ENCODE measurements at places on chromosomes 7 and 10.

DNA sequence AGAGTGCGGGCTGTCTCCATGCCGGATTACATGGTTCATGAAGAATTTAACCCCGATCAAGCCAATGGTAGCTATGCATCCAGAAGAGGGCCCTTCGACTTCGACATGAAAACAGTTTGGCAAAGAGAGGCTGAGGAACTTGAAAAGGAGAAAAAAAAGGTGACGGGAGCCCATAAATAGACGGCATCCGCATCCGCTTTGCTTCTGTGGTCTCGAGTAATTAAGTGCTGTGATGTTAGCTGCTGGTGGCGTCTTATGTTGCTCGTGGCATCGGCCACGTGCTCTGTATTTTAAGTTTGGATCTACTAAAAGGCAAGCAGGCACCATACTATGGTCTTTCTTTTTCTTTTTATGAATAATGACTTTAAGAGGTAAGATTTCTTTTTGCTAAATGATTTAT is 11.1 kb downstream of the C7orf57 start:
- DNase-seq = no peak

DNA sequence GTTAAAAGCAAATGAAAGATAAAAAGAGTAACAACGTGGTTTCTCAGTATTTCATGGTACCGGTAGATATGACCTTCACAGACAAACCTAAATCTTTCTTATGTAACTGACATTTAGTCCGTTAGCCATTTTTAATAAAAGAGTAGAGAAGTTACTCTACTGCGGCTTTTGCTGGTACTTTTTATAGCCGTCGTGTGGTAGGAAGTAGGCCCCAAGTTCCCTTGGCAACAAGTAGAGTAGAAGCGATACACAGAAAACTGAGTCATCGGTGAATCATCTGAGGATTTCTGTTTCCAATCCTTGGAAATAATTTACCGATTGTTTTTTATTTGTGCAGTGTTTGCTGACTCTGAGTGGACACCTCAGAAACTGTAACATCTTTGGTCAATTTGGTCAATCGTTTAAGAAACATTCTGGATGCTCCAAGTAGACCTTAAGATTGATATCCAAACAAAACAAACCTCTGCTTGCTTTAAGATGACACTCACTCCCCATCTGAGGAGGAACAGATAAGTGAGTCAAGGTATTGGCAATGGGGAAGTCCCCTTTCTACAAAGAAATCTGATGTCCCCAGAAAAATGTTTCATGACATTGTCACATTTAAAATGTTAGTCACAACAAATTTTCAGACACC is 63.9 kb upstream of the AHR start:
- DNase-seq = peak; percentile 65

GRCh38 chr7:19030281-19030680 is 87.2 kb downstream of the TWIST1 start:
- DNase-seq = no peak

- DNase-seq = no peak
These were observed 210.1 kb downstream of the TNS3 start for GRCh38 chr7:47371733-47372368.

GRCh38 chr7:108598914-108599580 is 29.4 kb downstream of the DNAJB9 start:
- DNase-seq = no peak

DNA sequence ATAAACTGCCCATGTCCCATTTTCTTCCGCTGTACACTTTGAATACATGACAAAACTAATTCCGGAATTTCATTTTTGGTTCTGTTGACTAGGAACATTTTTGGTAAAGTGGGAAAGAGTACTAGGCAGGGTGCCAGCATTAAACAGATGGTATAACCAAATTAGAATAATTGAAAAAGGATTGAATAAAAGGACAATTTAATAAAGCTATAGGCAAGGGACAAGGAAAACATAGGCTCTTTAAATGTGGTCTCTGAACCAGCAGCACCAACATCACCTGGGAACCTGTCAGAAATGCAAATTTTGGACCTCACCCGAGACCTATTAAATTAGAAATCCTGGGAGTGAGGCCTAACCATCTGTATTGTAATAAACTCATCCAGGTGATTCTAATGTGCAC is 376.9 kb downstream of the LRRTM3 start:
- no peak for DNase-seq

DNA sequence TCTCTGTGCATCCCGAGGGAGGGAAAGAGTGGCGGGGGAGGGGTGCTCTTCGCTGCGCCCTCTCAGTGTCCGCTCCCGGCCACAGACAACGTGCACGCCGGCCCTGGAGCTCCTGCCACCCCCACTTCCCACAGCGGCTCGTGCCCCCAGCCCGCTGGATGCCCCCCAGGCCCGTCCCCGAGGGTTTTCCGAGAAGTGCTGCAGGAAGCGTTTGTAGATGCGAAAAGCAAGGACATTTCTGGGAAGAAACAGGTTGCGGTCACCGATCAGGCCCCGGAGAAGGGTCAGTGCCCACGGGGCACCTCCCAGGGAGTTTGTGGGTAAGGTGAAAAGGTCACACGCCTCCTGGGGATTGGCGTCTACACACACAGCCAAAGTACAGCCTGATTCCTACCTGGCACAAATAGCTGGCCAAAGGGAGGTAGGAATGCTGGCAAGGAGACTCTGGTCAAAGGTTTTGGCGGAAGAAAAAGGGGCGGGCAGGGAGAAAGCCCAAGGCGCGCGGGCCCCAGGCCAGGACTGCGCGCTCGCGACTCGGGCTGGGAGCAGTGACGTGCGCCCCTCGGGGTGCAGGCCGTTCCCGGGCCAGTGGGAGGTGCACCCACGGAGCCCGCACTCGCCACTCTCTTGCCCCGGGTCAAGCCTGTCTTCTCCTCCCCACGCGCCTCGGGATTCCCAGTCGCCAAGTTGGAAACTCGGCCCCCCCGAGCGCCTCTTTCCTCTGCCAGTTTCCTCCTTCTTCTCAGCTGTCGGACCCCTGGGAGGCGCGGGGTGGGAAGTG is 1.5 kb upstream of the NRP1 start:
- DNase-seq = peak; percentile 13

DNA sequence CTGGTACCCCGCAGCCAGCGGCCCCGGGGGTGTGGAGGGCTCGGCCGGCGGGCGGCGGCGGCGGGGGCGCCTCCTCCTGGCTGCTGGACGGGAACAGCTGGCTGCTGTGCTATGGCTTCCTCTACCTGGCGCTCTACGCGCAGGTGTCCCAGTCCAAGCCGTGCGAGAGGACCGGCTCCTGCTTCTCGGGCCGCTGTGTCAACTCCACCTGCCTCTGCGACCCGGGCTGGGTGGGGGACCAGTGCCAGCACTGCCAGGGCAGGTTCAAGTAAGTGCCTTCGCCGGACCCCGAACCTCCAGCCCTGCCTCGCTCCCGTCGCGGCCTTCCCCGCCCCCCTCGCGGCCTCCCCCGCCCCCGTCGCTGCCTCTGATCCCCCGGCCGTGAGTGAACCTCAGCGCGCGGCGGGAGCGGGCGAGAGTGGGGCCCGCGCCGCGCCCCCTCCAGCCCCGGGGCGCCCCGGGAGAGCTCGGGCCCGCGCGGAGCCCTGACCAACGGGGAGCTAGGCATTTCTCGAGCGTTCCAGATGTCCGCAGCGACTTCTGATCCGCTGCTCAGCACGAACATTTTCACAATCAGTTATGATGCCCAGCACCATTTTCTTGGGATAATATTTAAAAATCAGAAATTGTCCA is 727 bp downstream of the ATRNL1 start:
- peak; percentile 23 for DNase-seq

DNA sequence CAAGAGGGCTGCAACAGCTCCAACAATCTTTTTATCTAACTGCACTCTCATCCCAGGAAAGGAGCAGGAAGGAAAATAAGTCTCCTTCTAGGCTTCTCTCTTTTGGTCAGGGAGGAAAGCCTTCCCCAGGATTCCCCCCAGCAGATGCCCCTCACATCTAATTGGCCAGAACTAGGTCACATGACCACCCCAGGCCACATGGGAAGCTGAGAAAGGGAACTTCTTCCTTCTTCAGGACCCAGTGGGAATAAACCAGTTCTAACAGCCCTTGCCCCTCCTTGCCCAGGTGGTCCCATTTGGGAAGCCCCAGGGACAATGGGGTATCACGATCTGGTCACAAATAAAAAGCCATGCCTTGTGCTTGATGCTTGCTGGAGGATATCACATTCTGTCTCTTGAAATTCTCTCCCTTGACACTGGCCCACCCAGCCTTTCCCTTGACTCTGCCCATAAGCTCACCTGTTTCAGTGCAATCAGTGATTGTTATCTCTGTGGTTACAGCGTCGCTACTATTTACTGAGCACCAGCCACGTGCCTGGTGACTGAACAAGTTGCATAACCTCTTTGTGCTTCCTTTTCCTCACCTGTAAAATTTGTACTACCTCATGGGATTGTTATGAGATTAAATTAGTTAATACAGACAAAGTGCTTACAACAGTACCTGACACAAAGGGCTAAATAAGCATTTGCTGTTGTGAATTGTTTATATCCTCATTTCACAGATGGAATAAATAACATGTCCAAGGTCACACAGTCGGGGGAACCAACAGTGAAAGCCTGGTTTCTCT is 9.0 kb upstream of the TACR2 start:
- DNase-seq = no peak

DNA sequence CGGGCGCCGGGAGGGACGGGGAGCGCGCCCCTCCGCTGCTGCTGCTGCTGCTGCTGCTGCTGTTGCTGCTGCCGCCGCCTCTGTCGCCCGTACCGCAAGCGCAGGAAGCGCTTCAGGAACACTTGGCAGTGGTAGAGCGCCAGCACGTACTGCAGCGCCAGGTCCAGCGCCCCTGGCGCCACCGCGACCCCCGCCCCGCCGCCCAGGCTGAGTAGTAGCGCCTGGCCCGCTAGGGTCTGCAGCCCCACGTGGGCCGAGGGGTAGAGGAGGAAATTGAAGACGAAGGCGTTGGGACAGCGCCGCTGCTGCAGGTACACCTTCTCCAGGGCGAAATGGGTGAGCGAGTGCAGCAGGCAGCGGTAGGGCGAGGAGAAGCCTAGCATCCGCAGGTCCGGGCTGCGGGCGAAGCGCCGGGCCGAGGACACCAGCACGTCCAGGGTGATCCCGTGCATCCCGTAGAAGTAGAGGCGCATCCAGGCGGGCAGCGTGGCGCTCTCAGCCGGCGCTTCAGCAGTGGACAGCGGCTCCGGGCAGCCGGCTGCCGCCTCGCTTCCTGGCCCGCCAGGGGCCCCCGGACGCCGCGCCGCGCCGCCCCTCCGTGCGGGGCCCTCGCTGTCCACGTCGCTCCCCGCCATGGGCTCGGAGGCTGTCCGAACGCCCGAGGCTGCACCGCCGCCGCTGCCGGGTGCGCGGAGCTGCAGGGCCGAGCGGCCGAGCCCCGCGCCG is at the start of gene TMEM229A:
Gene TMEM229A, minus strand, starts transcription at position 699 of the 726 bp plus-strand sequence. Its CDS starts 64 bp downstream, at position 635.
- DNase-seq = peak; percentile 18

DNA sequence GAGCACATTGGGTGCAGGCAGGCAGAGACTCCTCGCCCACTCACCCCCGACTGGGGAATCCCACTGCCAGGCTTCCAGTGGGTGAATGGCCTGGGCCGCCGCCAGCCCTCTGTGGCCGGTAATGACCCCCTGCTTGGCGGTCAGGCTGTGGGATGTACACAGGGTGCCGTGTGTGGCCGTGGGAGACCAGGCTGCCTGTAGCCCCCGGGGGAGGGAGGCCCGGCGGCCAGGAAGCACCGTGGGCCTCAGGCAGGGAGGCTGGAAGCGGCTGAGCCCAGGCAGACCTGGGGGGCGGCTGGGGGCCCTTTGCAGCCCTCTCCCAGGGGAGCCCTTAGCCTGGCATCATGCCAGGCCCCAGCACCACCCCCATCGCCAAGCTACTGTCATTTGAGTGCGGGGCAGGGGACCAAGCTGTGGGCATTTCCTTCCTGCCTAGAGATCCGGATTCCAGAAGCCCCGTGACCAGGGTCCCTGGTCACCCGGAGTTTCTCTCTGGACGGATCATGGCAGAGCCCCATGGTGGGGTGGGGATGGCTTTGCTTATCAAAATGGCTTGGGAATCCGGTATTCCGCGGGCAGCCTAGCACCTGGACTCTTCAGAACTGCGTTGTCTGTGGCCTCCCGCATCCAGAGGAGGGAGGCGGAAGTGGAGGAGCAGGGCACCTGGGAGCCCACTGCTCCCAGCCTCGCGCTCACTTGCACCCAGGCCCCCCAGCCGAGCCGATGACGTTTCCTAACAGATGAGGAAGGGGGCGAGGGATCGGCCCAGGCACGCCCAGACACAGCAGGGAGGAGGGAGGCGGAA is 1.1 kb downstream of the TTYH3 start:
- peak; percentile 68 for DNase-seq

DNA sequence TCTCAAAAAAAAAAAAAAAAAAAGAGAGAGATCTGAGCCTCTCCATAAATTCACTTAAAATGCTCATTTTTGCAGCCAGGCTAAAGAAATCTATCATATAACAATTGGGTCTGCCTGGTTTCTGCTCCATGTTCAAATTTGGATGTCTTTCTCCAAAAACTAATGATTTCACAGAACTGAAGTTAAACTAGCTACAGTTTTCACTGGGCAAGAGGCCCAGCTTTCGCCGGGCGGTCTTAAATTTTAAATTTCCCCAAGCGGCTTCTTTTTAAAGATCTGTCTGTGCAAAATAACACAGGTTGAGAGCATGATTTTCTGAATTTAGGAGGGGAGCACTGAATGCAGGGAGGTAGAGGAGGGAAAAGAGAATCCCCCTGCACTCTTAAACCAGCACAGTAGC is 603.4 kb downstream of the KCNMA1 start:
- no peak for DNase-seq

DNA sequence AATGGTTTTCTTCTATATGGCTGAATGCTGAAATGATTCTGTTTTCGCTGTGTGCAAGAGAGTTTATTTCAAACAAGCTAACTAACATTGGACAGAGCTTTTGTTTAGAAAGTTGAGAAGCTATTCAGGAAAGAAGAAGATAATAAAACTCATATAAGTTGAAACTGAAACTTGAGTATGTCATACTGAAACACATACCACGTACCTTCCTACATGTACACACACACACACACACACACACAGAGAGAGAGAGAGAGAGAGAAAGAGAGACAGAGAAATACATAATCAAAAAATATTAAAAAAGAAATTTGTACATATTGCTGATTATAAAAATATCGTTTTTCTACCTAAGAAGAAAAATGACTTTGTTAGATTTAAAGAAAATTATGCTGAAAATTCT is 561.9 kb upstream of the KCND2 start:
- DNase-seq = no peak

DNA sequence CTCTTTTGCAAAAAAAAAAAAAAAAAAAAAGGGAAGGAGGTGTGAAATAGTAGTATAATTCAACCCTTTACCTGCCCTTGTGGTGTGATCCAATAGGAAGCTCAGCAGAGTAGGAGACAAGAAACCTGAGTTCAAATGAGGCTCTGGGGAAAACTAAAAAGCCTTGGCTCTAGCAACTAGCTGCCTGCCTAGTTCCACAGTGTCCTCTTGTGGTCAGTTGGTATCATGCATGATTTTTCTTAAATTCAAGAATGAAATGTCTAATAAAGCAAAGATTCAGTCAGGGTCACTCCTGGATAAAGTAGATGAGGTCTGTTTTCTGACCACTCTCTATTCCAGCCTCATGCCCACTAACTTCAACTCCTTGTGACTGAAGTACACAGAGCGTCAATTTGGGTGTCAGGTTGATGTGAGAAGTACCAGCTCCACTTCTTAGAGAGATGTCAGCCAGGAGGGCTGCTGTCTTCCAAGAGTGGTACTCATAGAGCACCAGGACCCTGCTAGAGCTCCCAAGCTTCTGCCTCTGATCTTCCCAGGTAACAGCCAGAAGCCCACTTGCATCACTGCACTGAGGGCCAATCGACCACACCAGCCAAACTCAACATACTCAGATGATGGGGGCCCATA is 10.5 kb downstream of the LSM5 start:
- no peak for DNase-seq

All from stimulated activated CD4-positive, alpha-beta T cell treated with anti-CD3 and anti-CD28 coated beads, Interleukin-15, amount 100 ng/mL, for 24 hours (primary cell).